ENCODE measurements at places on chromosomes 3 and 15.
A peak's percentile ranks its signal among the peaks of the same experiment; 100 is the strongest.

DNA sequence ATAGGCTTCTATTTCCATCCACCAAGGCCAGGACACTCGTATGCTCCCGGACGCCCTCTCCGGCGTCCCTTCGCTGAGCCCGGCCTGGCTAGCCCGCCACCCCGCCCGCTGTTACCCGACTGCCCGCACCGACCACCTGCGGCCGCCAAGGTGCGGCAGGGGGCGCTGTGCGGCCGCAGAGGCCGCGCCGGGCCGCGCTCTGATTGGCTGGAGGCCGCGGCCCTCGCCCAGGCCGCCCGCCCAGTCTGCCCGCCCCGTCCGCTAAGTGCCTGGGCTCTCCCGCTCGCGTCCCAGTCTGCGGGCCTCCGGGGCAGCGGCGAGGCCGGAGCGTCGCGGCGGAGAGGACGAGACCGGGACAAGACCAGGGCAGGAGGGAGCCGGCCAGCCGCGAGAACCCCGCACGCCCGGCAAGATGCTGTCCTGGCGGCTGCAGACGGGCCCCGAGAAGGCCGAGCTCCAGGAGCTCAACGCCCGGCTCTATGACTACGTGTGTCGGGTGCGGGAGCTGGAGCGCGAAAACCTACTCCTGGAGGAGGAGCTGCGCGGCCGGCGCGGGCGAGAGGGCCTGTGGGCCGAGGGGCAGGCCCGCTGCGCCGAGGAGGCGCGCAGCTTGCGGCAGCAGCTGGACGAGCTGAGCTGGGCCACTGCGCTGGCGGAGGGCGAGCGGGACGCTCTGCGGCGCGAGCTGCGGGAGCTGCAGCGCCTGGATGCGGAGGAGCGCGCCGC lies at the start of gene SYNM:
TSS of gene SYNM (plus strand) at position 293 of the 726 bp plus-strand sequence. CDS start at position 413, 120 bp downstream.
- DNase-seq, result peak; percentile 55

- no peak for DNase-seq
Observed at GRCh38 chr15:73684581-73685455, 635 bp downstream of the CD276 start.

DNA sequence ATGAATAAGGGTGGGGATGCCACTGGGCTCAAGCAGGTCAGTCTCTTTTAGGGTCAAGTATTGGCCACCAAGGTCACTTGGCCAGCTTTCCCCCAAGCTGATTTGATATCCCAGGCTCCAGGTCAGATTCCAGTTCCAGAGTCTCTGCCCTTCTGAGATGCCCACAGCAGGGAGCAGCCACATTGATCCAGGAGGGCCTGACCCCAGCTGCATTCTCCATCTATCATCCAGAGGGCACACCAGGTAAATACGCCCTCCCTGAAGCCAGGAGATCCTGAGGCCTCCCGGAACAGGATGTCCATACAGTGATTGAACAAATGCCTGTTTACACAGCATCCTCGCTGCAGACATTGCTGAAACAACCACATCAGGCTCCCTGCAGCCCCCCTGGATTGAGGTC lies 264.6 kb upstream of the TLE3 start:
- DNase-seq, result no peak

- peak; percentile 51 for DNase-seq
Observed at GRCh38 chr3:122074621-122075265, 19.6 kb downstream of the CD86 start.

DNA sequence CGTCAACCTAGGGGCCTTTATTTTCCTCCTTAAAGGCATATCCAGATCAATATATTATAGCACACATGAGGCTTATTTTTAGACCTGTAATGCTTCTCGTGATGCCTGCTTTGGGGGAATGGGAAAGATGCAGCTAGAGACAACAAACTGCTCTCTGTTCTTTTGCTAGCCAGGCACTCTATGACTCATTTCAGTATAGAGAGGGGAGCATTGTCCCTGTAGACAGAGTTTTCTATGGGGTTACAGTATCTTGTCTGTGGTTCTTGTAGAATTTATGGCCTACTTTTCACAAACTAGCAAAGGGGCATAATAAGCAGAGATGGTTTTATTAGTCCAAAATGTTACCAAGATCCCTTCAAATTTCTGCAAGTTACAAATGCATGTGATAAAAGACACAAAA lies 305.6 kb downstream of the LSAMP start:
- DNase-seq, result no peak

DNA sequence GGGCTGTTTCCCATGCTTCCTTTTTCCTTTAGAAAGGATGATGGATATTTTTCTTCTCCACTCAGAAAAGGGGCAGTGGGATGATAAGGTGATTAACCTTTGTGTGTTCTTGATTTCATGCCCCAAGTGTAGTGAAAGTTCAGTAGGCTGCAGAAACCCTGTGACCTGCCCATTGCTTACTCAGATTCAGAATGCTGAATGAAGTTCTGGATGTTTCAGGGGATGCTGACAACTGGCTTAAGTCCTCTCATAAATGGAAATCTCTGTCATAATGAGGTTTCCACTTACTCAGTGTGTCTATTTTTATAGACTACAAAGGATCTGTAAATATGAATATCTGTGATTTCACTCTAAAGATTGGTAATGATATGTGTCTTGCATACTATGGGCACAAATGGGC lies 471.3 kb upstream of the TPRG1 start:
- DNase-seq, result no peak

GRCh38 chr3:189056646-189057335 lies 115.0 kb upstream of the TPRG1 start:
- no peak for DNase-seq

DNA sequence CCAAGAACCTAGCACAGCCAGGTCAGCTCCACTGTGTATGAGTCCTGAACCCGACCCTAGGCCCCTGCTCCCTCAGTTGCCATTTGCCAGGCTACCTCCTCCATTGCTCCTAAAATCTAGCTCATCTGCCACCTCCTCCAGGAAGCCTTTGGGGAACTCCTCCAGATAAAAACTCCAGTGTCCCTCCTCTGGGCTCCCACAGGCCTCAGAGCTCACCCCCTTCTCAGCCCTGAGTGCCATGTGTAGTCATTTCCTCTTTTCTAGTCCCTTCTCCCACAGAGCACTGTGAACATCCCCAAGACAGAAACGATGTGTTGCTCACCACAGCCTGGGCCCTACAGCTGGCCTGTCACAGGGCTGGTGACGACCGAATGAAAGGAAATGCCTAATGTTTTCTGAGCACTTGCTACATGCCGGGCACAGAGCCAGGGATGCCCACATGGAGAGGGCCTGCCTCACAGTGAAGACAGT lies 61.0 kb downstream of the IQSEC1 start:
- peak; percentile 88 for DNase-seq

GRCh38 chr3:102006812-102007485 lies 157.6 kb downstream of the NFKBIZ start:
- no peak for DNase-seq

DNA sequence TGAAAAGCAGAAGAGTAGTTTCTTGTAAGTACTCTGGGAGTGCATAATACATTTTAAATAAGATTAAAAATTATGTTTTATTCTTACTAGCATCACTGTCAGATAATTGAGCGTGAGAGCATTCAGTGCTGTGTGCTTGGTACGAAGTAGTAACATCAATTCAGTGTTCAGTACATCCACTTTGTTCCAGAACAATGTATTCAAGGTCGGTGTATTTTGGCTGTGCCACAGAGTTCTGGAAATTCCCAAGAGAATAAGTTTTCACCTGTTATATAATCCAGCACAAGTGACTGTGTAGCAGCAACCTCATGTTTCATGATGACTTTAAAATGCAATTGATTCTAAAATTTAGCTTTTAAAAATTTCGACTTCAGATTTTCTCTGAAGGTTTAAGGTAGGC lies 130.6 kb downstream of the IGF1R start:
- DNase-seq, result no peak

GRCh38 chr3:140830391-140830790 lies 111.2 kb upstream of the SLC25A36 start:
- DNase-seq, result no peak

All from B cell (primary cell).